Nucleus accumbens (tissue), 56 donors: ENCODE measurements at places on chromosomes 3 and 15.
A peak's percentile ranks its signal among the peaks of the same experiment; 100 is the strongest.

DNA sequence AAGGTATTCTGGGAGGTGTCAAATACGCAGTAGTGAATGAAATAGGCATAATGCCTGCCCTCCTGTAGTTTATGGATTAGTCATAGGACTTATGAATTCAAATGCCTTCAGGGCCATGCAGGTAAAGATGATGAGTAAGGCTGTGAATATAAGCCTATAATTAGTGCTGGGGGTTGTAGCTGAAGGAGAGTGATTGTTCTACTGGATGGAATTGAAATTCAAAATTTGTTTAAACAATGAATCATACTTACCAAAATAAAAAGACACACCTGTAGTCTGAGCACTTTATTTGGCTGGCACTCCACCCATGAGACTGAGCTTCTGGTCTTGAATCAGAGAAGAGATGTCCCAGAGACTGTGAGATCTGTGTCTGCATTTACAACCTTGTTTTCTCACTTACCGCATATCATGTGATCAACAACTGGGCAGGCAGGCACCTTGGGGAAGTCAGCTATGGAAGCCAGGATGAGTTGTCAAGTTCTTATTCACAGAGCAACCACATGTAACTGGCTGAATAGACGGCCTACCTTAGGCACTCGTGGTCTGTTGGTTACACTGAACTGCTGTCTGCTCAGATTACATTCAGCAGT is 291.8 kb downstream of the NAALADL2 start:
- no peak for DNase-seq

- DNase-seq = no peak
These were observed 609 bp upstream of the UROC1 start for GRCh38 chr3:126517986-126518778.

- DNase-seq = no peak
These were observed 15.9 kb upstream of the STARD5 start for GRCh38 chr15:81339851-81340250.

GRCh38 chr15:73996939-73997338 is 2.4 kb downstream of the PML start:
- no peak for DNase-seq

DNA sequence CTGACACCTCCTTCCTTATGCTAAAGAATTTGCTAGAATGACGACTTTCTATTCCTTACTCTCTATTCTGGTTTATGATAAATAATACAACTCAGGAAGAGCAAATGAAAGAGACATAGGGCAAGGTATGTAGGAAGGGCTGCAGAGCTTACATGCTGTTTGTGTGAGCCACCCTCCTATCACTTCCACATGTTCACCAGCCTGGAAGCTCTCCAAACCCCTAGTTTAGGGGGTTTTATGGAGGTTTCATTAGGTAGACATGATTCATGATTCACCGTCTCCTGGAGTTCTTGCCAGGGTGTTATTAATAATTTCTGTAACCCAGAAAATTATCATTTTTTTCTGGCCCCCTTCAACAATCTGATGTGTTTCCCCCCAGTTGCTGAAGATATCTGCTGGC is 172.1 kb upstream of the COL8A1 start:
- DNase-seq = no peak

DNA sequence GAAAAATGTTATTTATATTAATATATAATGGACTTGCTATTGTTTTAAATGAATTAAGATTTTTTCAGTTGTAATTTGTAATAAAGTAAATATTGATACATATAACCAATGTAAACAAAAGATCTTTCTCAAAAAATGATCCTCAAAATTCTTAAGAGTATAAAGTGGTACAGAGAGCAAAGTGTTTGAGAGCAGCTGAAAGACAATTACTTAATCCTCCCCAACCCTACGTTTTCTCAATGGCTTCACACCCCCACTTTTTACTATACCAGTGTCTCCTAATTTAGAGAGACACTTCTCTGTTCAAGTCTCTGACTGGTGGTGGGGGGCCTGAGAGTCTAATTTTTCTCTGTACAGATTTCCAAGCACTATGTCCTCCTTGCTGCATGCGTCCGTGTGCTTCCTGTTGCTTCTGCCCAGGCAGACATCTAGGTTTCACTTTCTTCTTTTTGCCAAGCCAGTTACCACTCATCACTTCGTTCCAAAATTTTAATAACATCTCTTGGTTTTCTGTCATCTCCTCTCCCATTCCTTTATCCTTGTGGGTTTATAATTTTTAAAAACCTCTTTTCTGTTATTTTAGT is 276.3 kb upstream of the DNAJC19 start:
- no peak for DNase-seq

GRCh38 chr3:114025451-114025850 is 30.9 kb downstream of the CCDC191 start:
- DNase-seq = no peak

DNA sequence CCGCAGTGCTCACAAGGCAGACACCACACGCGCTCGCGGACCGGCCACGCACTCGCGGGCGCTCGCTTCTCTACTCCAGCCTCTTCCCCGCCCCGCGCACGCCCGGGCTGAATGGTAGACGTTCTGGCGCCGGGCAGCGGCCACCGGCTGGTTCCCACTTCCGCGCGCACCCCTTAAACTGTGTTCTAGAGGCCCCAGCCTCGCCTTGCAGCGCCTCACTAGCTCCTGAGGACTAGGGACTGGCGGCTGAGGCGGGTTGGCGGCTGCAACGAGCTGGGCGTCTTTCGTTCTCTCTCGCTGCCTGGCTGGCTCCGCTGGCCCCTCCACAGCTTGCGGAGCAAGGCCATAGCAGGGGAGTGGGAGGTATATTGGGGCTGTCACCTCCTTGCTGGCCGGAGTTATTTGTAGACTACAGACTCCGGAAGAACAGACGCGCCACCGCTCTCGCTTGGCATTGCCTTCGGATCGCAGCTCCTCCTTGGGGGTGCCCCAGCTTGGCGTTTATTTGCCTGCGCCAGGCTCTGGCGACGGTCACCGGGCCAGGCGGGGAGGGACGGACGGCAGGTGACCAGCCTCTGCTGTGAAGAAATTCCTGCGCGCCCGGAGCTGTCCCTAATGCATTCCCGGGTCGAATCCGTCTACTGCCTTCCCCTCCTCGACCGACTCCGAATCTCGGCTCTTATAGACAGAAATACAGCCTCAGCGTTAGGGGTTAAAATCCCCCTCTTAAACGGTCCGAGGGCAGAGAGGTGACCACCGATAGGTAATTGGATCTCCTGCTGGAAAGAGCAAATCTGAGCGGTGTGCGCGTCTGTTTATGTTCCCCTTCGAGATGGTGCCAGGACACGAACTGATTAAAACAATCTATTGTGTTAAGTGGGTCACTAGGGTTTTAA is 1.3 kb downstream of the GREM1 start:
- peak; percentile 38 for DNase-seq

GRCh38 chr3:14549256-14549919 is 9.2 kb upstream of the GRIP2 start:
- DNase-seq = no peak

- DNase-seq = no peak
These were observed 35.6 kb downstream of the LRRFIP2 start for GRCh38 chr3:37138816-37139215.

GRCh38 chr3:46926871-46927717 is 49.5 kb downstream of the CCDC12 start:
- DNase-seq = no peak

DNA sequence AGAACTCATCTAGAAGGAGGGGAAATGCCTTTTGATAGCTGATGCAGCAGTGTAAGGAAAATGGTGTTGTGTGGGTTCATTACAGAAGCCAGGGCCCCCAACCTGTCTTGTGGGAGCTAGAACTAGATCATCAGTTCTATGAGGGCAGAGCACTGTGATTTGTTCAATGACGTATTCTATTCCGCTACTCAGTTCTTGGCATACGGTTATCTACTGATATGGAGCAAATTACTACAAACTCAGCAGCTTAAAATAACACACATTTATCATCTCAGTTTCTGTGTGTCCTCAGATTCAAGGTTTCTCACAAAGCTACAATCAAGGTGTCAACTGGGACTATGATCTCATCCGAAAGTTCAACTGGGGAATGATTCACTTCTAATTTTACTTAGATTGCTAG is 250.5 kb downstream of the FEZF2 start:
- DNase-seq = no peak

DNA sequence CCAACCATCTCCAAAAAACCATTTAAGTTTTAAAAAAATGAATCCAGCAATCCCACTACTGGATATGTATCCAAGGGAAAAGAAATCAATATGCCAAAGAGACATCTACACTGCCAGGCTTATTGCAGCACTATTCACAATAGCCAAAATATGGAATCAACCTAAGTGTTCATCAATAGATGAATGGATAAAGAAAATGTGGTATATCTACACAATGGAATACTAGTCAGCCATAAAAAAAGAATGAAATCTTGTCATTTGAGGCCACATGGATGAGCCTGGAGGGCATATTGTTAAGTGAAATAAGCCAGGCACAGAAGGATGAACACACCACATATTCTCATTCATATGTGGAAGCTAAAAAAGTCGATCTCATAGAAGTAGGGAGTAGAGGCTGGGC is 136.1 kb downstream of the FILIP1L start:
- DNase-seq = no peak

DNA sequence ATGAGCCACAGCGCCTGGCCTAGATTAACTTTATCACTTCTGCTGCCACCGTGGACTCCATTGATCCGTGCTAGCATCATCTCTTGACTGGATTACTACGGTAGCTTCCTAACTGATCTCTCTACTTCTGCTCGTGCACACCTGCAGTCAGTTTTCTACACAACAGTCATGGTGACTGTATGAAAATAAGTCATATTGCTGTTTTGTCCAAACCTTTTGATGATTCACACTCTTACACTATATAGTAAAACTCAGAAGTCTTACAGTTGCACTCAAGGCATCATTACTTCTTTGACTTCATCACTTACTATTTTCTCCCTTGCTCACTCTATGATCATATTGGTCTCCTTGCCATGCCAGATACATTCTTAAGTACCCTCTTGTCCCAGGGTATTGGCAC is 10.1 kb downstream of the PDCD6IP start:
- no peak for DNase-seq

GRCh38 chr3:173395073-173395411 is 2.5 kb upstream of the NLGN1 start:
- no peak for DNase-seq

- DNase-seq = no peak
These were observed 28.8 kb upstream of the MAGEF1 start for GRCh38 chr3:184740509-184741258.

DNA sequence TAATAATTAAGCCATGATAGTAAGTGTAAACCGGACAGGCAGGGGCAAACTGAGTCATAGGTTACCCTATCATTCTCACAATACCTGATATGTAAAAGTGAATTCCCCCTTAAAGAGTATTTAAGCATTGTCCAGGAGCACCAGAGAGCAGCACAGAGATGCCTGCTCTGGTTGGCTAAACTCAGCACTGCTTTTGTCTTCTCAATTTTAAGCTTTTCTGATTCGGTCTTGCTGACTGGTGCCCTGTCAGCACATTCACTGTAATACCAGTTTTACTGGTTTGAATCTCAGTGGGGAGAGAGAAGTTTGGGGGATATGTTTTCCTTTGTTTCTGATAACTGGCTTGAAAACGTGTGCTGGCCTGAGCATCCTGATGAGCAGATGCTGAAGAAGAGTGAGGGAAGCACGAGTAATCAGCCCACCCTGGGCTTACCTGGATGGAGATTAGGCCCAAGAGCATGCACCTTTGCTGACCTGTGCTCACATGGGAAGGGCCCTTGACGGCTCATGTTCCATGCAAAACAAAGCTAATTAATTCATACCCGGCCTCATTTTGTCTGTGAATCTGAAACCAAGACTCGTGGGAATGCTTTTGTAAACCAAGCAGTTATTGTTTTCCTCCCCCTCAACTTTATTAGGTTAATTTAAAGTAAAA is 208.5 kb upstream of the MRPL3 start:
- DNase-seq = no peak

DNA sequence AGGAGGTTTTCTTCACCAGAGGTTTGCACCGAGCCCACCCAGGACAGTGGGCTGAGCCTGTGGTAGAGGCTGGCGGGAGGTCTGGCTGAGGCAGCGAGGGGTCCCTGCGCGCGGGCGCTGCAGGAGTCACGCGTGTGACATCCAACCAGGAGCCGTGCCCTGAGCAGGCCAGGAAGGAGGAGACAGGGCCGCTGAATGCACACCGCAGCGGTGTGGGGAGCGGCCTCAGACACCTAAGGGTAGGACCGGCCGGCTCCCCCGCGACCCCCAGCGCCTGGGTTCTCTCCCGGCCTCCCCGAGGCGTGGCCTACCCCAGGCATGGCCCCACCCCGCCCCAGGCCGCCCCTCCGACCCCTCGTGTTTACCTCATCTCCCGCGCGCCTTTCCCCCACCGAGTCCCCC is 412 bp downstream of the SLC41A3 start:
- DNase-seq = peak; percentile 47

- no peak for DNase-seq
These were observed 36.8 kb upstream of the CFAP161 start for GRCh38 chr15:81097116-81097889.

- no peak for DNase-seq
These were observed 25.6 kb upstream of the GOLGA6L2 start for GRCh38 chr15:23472678-23473077.

GRCh38 chr3:20054549-20054987 is 14.3 kb downstream of the KAT2B start:
- DNase-seq = no peak

- DNase-seq = no peak
These were observed 57.2 kb downstream of the ATP1B3 start for GRCh38 chr3:141933421-141934300.

DNA sequence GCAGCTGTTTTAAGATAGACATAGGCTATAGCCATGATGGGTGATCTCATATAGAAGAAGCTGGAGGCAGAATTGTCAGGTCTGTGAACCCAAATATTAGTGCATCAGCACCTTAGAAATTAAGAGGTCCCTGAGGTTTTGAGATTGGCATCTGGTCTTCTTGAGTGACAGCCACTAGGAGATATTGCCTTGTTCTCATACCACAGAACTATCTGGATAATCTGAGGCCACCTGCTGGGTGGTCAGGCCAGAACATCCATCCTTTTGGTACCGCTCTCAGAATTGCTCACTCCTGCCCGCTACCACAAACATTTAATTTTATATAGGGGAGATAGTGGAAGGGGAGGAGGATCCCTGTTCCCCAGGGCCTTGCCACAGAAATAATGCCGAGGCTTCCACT is 210.6 kb upstream of the ZPLD1 start:
- no peak for DNase-seq

DNA sequence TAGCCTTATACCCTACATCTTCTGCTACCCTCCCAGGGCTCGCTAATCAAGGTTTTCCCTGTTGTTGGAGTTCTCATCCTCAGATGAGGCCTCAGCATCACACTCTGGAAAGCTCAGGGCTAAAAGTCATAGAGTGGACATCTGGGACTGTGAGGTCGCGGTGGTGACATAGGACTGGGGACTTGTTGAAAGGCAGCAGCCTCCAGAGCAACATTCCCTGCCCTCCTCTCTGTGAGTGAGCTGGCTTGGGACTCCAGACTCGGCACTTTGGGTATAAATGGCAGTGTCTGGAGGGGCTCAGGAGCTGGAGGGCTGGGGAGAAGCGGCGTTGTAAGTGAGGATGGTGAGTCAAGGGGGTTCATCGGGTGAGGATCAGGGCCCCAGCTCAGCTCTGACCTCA is 2.7 kb downstream of the CA12 start:
- no peak for DNase-seq
